ENCODE measurements at places on chromosomes 7 and 10.

DNA sequence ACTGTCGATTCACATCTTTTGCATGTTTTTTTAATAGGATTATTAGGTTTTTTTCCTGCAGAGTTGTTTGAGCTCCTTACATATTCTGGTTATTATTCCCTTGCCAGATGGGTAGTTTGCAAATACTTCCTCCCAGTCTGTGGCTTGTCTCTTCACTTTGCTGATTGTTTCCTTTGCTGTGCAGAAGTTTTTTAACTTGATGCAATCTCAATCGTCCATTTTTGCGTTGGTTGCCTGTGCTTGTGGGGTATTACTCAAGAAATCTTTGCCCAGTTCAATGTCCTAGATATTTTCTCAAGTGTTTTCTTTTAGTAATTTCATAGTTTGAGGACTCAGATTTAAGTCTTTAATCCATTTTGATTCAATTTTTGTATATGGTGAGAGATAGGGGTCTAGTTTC, 95.4 kb downstream of the TBXAS1 start:
- H3K4me1 ChIP-seq, result no peaks in the 10 kb centered on the region
- no peak overlapping the region for H3K4me3 ChIP-seq
- H3K36me3 ChIP-seq, result no peaks in the 10 kb centered on the region
- DNase-seq, result no peak
- H3K27ac ChIP-seq, result no peak overlapping the region

DNA sequence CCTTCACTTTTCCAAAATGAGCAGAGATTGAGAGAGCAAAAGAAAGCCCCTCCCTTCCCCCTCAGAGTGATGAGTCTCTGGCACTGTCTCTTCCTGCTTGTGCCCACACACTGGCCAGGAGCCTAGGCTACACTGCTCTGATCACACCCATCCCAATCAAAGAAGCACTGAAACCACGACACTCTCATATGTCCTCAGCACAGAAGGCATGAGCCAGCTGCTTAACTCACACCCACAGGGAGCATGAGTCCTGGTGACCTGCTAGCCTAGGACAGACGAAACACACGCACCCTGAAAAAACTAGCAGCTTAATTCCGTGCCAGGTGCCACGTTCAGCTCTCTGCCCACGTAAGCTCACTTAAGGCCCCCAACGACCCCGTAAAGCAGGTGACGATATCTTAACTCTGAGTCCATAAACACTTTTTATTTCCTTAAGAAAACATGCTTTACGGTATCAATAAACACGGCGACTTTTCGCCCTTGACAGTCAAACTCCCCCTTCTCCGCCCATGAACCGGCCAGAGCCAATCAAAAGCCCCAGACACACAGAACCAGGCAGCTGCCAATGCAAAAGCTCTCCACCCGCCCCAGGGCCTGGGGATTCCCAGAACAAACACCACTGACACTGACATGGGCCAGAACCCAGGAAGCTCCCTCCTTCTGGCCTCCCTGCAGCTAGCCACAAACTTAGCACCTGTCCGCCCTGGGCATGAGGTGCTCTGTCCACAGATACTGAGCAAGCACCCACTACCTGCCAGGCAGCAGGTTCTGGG, 69.0 kb downstream of the TNRC18 start:
- H3K4me3 ChIP-seq, result no peak overlapping the region
- peaks cover 55% of the 10 kb centered on the region for H3K36me3 ChIP-seq
- DNase-seq, result no peak
- H3K27me3 ChIP-seq, result no peaks in the 10 kb centered on the region
- peaks cover 14% of the 10 kb centered on the region for H3K4me1 ChIP-seq
- H3K27ac ChIP-seq, result peak overlapping the region; percentile 52

- peak overlapping the region; percentile 90 for H3K27ac ChIP-seq
- peaks cover 80% of the 10 kb centered on the region for H3K4me1 ChIP-seq
- H3K27me3 ChIP-seq, result no peaks in the 10 kb centered on the region
- DNase-seq, result peak; percentile 55
Observed at GRCh38 chr7:130940907-130941306, 206.9 kb upstream of the KLF14 start.

DNA sequence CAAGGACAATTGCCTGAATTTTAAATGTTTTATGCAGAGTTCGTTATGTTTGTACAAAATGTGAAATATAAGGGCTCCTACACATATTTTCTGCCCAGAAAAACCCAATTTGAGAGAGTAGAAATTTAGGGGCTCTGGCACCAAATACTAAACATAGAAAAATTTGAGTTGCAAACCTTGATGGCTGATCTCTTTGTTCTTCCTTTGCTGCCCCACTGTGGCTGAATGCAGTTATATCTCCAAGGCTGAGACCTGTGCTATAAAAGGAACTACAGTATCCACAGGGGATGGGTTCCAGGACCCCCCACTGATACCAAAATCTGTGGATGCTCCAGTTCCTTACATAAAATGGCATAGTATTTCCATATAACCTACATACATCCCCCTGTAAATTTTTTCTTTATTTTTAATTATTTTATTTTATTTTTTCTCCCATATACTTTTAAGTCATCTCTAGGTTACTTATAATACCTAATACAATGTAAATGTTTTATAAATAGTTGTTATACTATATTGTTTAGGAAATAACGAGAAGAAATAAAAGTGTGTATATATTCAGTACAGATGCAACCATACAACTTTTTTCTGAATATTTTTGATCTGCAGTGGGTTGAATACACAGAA, 22.5 kb downstream of the CFAP43 start:
- no peaks in the 10 kb centered on the region for H3K4me1 ChIP-seq
- H3K36me3 ChIP-seq, result no peaks in the 10 kb centered on the region
- peak; percentile 78 for DNase-seq
- H3K4me3 ChIP-seq, result no peak overlapping the region
- H3K27me3 ChIP-seq, result peaks cover 49% of the 10 kb centered on the region
